ENCODE measurements at places on chromosomes 2 and 18.

DNA sequence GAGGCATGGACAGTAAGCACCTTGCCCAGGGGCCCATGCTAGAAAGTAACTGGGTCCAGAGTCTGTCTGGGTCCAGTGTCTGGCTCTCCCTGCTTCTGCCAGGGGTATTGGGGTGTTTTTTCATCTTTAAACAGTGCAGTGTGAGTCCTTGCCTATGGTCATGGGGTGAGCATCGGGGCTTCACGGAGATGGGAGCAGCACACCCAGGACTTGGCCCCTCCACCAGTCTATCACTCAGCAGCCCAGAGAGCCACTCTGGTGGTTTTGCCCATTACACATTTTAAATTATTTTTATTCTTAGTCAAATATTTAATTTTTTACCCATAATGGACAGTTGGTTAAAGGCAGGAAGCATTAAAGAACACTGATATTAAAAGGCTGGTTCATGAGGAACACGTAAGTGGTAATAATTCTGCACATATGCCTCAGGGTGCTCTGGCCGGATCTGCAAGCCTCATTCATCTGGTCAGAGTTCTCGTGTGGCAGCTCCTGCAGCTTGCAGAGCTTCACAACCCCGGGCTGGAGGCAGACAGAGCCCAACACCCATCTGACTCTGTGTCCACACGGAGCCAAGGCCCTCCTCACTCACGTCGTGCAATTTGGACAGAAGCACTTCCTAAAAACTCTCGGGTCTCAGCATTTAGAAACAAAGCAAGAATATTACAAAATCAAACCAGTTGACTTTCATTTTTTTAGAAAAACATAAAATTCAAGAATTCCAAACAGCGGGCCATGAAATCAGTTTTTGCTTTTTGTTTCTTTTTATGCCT is 204.1 kb downstream of the CTIF start:
- DNase-seq, result no peak

DNA sequence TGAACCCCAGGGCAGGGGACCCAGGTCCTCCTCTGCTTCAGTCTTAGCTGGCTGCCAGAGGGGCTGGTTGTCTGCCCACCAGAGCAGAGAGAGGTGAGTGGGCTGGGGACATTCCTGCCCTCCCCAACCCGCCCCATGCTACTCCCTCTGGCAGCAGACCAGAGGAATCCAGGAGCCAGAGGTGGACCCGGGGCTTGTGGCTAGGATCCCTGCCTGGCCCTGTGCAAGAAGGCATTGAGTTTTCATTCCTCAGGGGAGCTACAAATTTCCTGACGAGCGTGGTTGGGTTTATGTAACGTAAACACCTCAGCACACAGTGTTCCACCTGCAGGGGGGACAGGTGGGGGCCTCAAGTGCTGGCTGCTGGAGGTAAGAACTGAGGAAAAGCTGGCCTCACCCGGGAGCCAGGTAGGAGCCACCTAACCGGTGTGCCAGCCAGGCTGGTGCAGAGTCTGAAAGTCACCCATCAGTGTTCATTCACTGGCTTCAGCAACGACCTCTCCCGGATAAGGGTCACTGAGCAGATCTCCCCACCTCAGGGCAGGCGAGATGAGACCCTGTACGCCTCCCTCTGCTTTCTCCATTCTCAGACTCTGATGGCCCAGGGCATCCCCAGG is 246.8 kb downstream of the DYSF start:
- no peak for DNase-seq

DNA sequence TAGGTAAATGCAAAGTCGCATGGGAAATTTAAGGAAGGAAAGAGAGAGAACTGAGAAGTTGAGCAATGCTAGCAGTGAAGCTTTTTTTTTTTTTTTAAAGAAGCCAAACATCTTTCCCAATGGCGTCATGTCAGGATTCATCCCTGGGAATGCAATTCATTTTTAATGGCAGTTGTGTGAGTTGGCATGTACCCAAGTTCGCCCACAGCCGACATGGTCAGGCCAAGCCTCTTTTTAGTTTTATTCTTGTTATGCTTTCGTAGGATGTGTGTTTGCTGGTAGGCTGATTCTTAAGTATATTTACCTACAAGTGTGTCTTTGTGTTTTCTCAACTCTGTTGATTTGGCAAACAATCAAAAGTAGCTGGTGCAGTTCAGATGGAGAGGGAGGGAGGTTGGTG is 127.6 kb upstream of the ITGA6 start:
- no peak for DNase-seq

GRCh38 chr2:3704692-3705091 is 1.3 kb downstream of the DCDC2C start:
- no peak for DNase-seq

DNA sequence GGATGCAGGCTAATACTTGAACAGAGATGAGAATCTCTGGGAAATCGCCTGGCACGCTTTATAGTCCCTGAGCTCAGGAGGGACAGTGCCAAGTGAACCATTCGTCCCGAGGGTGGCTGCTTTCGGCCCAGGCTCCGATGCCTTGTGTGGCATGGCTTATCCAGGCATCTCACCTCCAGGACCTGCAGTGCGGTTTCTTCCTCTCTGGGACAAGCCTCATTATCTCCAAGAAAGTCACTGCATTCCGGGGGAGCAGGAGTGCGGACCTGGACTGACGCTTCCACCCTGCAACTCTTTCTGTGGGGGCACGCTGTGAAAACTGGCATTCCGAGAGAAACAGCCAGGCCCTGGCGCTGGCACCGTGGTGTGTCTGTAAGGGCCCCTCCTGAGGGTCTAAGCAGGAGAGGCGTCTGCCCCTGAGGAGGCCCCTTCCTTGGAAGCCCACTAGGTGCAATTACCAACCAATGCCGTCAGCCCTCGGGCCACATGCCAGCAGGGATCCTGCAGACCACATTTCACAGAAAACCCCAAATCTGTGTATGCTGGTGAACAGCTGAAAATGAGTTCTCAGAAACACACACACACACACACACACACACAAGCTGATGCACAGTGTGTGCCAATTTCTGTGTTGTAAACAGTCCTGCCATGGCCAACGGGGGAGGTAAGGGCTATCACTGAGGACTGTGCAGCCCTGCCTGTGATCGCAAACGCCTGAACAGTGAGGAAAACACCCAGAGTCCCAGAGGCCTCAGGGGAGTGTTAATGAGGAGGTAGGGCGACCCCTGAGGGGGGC is 351.9 kb upstream of the SALL3 start:
- DNase-seq, result no peak

- DNase-seq, result no peak
These were observed 56.5 kb downstream of the TPGS2 start for GRCh38 chr18:36772241-36772723.

GRCh38 chr2:218218268-218219185 is 1.5 kb downstream of the ARPC2 start:
- peak; percentile 52 for DNase-seq

DNA sequence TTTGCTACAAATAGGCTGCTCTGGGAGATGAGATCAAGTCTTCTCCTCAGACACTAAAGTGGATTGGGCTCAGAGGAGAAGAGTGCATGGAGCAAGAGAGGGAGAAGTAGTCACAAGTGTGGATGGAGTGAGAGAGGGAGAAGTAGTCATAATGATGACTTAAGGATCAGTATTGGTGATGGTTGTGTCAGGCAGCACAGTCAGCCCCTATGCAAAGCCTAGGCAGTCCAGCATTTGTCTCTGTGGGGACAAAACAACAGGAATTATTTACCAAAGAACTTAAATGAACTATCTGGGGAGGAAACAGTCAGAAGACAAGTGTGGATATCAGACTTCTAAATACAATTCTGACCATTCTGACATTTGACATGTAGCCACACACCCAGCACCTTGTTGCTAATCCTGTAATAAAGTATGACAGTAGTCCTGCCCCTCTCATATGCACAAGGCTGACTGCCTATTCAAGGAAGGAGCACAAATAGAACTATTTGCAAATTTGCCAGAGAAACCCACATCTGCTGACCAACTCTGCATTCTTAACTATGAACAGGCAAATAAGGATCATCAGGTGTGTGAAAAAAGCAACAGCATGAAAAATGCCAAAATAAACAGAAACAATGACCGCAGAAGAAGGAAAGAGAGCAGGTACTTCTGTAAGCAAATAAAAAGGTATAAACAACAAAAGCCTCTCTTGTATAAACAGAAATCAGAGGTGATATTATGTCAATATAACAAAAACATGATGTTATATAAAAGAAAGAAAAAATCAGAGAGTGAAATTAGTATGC is 1597.9 kb upstream of the ACVR2A start:
- no peak for DNase-seq

DNA sequence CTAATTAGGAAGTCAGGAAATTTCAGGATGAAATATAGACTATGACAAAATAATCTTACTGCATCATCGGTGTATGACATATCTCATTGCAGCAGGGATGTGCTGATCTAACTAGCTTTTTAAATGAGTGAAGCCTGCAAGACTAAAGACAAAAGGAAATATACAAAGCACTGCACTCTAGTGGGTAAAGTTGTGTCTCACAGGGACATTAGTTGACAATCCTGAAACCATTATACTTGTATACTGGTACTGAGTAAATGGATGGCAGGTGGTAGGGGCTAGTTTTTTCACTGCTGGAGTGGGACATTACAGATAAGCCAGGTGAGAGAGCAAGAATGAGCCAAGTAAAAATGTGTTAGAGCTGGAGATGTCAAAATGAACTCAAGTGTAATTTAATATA is 317.5 kb upstream of the RAB6C start:
- no peak for DNase-seq

- no peak for DNase-seq
These were observed 5.8 kb upstream of the OSBPL6 start for GRCh38 chr2:178188466-178188865.

GRCh38 chr2:222299906-222300725 is 1.3 kb upstream of the PAX3 start:
- DNase-seq, result no peak

DNA sequence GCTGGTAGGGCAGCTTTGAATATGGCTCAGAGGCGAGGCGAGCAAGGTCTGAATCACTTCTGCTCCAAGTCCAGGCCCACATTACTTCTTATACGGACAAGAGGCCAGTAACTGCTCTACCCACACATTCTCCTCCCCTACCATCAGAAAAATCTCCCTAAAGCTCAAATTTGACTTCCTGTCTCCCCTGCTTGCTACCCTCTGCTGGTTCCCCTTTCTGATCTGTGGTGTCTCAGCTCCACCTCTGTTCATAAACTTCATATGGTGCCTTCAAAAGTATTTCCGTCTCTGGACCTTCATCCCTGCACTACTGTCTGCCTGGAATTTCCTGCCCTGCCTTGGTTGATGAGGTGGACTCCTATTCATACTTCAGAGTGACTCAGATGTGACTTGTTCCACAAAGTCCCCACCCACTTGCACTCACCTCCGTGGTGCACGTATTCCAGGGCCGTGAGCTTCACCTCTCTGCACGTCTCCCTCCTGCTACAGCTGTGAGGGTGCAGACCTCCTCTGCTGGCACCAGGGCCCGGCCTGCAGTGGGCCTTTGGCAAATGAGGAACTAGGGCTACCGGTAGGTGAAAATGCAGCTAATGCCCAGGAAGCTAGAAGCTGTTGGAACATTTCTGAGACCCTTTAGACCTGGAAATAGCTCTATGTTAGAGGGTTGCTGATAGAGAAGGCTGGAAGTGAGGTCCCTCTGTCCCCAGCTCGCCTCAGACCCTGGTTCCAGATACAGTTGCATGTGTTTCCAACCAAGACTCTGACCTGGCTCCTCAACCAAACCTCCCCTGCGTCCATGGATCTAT is 24.6 kb upstream of the KCMF1 start:
- peak; percentile 48 for DNase-seq

DNA sequence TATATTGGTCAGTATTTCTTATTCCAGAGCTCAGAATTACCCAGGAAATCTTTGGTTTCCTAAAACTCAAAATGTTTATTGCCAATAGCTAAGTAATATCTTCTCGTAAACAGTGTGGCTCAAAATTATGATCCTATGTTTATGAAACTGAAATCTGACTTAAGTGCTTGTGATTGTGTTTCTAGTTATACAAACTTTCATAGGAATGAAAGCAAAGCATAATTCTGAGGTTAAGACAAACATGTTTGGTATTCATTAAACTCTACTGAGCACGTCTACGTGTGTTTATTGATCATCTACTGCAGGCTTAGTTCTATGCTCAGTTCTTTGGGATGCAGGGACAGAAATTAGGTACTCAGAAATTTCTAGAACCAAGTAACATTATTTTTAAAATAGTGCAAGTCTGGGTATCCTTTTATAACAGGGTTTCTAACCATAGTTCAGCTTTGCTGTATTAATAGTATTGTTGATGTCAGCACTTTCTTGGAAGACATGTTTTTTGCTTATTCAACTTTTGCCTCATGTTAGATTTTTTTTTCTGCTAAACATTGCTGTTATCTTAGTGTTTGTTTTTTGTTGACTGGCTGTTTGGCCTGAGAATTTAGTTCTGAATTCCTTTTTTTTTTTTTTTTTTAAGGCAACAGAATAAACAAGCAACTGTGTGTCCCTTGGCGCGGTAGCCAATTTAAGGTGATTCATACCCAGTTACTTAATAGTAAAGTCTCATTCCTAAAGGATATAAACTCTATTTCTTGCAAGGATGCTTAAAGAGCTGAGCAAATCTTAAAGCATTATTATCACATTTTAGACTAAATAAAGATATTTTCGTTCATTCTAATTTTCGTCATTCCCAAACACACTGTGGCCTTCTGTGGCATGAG is 31.3 kb downstream of the PTPRM start:
- no peak for DNase-seq

- DNase-seq, result no peak
These were observed 19.2 kb downstream of the SH3RF3 start for GRCh38 chr2:109148117-109148746.

GRCh38 chr2:194686569-194686968 is 970.5 kb upstream of the SLC39A10 start:
- DNase-seq, result no peak

- no peak for DNase-seq
These were observed 300.9 kb downstream of the ARHGAP15 start for GRCh38 chr2:143429932-143430679.

GRCh38 chr2:99509387-99509786 is 19.6 kb upstream of the REV1 start:
- DNase-seq, result no peak

GRCh38 chr18:48638896-48639771 is 100.3 kb downstream of the CTIF start:
- no peak for DNase-seq

- no peak for DNase-seq
These were observed 53.7 kb downstream of the EDAR start for GRCh38 chr2:108935271-108935741.

DNA sequence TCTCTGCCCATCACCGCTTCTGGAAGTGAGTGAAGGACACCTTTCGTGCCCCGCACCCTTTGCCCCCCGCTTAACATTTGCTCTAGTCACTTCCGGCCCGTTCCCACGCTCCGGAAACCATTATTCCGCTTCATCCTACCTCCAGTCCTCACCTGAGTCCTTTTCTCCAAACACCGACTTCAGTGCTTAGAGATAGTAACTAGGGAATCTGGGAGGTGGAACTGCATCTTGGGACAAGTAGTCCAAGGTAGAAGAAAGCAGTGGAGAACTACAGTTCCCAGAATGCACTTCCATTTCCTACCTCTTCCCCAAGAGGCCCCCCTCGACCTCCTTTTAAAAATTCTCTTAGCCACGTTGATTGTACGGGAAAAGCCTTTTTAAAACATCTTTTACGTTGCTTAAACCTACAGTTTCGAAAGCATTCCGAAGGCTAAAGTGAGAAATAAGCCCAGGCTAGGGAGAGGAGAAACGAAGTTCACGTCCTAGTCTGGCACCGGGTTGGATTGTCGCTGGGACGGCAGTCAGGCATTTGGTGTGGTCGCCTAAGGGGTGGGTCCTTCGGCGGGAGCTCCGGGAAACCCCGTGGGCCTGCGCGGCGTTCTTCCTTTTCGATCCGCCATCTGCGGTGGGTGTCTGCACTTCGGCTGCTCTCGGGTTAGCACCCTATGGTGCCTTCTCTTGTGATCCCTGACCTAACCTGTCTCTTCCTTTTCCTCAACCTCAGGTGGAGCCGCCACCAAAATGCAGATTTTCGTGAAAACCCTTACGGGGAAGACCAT is at the start of the genes CLHC1 and RPS27A:
Gene CLHC1, minus strand, starts transcription at position 210 of the 779 bp plus-strand sequence. CDS start 9,882 bp downstream, outside the sequence.
Gene RPS27A, plus strand, starts transcription at position 605 of the 779 bp plus-strand sequence. Its CDS starts 137 bp downstream, at position 742.
- peak; percentile 93 for DNase-seq

GRCh38 chr2:196652869-196653268 is 13.4 kb downstream of the CCDC150 start:
- no peak for DNase-seq
